ENCODE measurements at places on chromosomes 6 and 20.
A peak's percentile ranks its signal among the peaks of the same experiment; 100 is the strongest.

DNA sequence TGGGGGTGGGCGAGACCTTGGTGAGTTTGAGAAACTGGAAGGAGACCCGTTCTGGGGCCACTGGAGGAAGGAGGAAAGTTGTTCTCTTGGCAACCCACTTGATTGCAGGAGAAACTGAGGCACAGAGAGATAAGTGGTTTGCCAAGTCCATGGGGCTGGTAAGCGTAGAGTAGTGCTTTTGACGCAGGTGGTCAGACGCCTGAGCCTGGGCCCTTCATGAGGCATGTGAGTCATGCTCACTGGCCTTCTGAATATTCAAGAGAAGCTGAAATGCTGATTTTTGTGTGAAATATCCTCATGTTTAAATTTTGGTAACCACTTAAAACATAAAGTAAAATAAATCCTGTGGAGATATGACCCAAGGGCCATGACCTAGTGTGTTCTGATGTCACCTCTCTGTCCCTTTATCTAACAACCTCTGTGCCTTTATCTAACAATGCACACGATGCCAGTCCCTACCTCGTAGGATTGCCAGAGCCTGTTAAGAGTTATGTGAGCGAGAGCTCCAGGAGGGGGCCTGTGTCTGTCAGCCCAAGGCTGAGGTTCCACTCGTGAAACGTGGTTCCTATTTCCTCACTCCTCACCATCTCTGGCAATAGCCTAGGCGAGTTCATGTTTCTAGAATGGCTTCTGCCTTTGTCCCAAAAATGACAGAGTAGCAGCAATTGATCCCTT is 32.8 kb upstream of the PMEPA1 start:
- DNase-seq: no peak

DNA sequence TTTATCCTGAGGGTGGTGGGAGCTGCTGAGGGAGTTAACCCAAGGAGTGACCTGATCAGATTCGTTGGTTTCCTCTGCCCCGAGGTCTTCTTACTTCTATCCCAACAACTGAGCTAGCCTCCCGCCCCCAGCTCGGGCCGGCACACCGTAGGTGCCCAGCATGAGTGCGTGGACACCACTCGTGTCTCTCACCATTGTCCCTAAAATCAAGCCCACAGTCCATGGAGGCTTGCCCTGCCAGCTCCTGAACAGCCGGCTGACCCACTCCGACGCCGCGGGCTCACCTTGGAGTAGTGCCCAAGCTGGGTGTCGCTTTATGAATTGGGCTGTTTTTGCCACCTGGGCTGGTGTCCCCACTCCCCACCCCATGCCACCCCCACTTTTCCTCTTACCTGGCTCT is 59.0 kb upstream of the CCDC167 start:
- DNase-seq: no peak

GRCh38 chr6:5073992-5074391 is 11.1 kb upstream of the PPP1R3G start:
- no peak for DNase-seq

- DNase-seq: peak; percentile 94
Observed at GRCh38 chr20:10558635-10559187, 115.1 kb downstream of the JAG1 start.

- no peak for DNase-seq
Observed at GRCh38 chr20:53175135-53175780, 203.1 kb downstream of the TSHZ2 start.

DNA sequence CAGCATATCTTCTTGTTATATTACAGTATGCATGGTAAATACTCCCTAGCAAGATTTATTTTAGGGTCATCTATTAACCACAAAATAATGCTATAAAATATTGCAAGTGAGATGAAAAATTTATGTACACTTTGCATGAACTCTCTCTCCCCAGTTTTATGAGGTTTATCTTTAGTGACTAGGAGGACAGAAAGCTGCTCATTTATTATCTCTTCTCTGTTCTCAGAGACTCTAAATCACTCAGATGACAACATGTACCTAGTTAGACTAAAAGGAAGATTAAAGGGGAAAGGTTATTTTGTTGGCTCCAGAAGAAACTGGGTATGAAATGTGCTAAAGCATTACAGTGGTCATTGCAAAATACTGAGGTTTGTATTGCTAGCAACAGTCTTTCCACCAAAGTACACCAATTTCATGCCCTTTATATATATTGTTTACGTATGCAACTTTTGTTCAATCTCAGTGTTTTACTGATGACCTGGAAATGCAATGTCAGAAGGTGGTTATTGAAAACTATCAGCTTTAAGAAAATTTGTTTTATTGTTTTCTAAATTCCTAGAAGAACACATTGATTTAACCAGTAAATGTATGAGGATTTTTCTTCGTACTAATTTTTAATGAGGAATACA is 11.8 kb downstream of the RFX6 start:
- no peak for DNase-seq

GRCh38 chr6:25007269-25007699 is 71.5 kb upstream of the RIPOR2 start:
- DNase-seq: no peak

DNA sequence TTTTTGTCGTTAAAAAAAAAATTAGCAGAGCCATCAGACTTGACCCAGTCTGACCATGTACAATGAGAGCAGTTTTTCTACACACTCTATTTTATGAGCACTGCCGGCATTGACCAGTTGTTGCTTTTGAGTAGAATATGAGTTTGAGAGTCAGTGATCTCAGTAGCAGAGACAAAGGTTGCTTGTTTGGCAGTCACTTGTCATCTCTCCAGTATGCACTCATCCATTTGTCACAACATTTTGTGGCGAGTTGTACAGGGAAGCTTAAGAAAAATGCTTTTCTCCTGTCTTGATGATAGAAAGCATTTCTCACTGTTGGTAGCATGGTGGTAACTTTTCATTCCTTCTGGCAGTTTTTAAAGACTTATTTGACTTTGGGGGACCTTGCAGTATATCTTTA is 159.9 kb downstream of the MMS22L start:
- no peak for DNase-seq

- DNase-seq: no peak
Observed at GRCh38 chr6:150697515-150697914, 97.8 kb downstream of the PLEKHG1 start.

DNA sequence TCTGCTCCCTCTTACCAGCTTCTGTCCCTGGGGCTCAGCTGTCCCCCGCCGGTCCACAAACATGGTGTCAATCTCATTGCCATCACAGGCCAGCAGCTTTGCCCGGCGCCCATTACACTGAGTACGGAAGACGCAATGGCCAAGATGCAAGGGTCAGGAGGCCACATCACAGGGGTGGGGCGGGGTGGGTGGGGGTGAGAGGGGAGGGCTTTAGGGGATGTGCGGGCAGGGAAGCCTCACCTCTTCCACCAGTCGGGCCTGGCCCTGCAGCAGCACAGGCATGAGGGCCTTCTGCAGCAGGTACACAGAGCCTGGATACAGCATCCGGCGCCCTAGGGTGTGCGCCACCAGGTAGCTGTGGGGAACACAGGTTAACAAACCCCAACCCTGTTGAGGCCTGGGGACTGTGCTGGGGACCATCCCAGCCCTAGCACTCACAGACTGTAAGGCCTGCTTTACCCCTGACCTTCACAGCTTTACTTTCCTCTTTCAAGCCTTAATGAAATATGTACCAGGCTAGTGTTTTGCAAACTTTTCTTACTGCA is 10.8 kb upstream of the LY6G5C start:
- no peak for DNase-seq

DNA sequence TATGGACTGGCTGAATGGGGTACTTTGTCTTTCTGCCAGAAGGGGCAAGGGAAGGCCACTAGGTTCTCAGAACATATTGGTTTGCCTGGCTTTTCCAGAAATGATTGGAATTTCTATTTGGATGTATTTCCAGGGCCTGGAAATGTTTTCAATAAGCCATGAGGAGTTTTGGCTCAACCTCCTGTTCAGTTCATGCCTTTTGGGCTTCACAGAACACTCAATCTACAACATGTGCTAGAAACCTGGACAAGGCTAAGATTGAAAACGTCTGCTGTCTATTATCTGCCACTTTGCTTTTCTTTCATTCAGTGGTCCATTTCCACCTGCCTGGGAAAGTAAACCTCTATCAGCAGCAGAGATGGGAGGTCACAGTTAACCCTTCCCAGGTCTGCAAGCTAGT is 793.4 kb downstream of the TENT5A start:
- peak; percentile 46 for DNase-seq

DNA sequence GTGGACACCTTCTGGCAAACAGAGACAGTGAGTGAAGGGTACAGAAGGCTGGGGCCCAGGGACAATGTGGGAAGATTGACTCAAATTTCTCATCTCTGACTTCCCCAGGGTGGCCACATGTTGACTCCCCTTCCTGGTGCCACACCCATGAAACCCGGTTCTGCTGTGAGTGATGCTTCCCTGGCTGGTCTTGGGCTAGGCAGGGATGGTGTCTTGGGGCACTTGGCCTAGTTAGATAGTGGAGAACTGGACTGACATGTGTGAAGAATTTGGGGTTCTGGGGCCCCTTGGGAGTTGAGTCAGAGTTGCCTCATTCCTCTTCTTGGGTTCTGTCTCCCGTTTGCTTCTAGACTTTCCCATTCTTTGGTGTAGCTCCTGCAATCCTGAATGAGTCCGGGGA is 34.2 kb downstream of the GSS start:
- DNase-seq: no peak

GRCh38 chr6:163513570-163514166 is 99.2 kb downstream of the QKI start:
- DNase-seq: no peak

DNA sequence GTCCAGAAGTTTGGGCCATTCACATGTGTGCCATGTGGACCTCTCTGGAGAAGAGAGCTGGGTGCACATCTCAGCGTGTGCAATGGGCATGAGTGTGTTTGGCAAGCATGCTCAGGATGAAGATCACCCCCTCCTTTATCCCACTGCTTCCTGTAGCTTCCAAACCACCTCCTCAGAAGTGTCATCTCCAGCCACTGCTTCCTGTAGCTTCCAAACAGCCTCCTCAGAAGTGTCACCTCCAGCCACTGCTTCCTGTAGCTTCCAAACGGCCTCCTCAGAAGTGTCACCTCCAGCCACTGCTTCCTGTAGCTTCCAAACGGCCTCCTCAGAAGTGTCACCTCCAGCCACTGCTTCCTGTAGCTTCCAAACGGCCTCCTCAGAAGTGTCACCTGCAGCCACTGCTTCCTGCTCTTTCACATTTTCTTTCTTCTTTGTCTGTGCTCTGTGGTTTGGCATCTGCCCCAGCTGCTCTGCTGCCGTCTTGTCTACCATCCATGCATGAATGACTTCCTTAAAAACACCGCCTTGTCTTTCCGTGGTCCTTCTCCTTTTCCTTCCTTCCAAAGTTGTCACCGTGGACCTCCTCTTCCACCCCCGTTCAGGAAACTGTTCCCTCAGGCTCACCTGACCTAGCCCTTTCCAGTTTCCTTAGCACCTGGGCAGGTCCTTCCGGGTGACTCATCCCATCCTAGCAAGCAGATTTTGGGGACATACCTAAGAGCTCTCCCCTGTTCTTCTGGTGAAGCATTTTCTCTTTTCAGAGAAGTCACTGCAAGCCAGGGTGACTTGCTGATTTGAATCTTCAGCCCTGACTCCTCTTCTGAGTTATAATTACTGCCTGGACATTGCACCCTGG is 43.5 kb upstream of the TIAM2 start:
- no peak for DNase-seq

GRCh38 chr20:12875510-12875909 is 133.3 kb upstream of the SPTLC3 start:
- no peak for DNase-seq

- peak; percentile 44 for DNase-seq
Observed at GRCh38 chr20:59020938-59021551, 1.8 kb downstream of the TUBB1 start.

- DNase-seq: no peak
Observed at GRCh38 chr20:56391596-56392131, 351 bp downstream of the AURKA start.

- no peak for DNase-seq
Observed at GRCh38 chr20:21137078-21137477, 11.2 kb downstream of the KIZ start.

GRCh38 chr6:16850681-16851026 is 89.4 kb upstream of the ATXN1 start:
- DNase-seq: no peak

Data from fibroblast of skin of abdomen (primary cell).